ENCODE measurements at places on chromosomes 7 and 10.

DNA sequence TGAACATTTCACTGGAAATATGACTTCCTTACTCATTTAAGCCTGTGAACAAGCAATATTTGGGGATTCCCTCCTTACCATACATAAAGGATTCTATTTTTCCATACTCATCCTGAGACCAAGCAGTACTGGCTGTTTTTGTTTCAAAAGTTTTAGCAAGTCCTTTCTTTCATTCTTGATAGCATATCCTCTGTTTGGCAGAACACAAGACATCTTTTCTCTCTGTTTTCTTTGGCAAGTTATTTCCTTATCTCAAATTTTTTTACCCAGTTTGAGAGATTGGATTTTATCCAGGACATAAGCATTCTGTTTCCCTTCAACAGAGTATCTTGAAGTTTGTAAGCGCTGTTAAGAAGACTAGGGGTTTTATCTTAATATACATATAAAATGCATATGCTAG is 3.0 kb upstream of the WASL start:
- DNase-seq = no peak

- no peak for DNase-seq
Observed at GRCh38 chr10:89171996-89172395, 35.1 kb downstream of the CH25H start.

DNA sequence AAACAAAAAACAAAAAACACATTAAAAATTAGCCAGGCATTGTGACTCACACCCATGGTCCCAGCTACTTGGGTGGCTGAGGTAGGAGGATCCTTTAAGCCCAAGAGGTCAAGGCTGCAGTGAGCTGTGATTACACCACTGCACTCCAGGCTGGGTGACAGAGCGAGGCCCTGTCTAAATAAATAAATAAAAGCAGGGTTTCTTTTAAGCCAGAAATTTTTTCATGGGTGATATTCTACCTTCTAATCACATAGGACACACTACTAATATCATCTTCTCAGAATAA is 14.2 kb upstream of the SVIL start:
- peak; percentile 73 for DNase-seq

- no peak for DNase-seq
Observed at GRCh38 chr10:70559861-70560260, 42.7 kb downstream of the PRF1 start.

GRCh38 chr10:49093922-49094321 is 21.4 kb downstream of the VSTM4 start:
- DNase-seq = no peak

DNA sequence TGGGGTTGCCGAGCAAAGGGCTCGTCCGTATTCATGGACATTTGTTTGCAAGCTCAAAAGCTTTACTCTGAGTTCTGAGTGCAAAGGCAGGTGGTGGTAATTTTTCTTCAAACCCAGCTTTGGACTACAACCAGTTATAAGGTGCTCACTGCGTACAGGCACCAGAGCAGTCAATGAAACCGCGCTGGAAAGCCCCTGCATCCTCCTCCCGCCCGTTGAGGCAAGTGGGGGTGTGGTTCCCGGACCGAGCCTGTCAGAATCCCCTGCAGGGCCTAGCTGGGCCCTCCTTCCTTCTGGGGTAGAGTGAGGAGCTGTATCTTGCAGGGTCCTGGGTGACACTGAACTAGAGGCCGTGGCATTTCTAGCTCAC is 22.3 kb downstream of the AMZ1 start:
- no peak for DNase-seq

DNA sequence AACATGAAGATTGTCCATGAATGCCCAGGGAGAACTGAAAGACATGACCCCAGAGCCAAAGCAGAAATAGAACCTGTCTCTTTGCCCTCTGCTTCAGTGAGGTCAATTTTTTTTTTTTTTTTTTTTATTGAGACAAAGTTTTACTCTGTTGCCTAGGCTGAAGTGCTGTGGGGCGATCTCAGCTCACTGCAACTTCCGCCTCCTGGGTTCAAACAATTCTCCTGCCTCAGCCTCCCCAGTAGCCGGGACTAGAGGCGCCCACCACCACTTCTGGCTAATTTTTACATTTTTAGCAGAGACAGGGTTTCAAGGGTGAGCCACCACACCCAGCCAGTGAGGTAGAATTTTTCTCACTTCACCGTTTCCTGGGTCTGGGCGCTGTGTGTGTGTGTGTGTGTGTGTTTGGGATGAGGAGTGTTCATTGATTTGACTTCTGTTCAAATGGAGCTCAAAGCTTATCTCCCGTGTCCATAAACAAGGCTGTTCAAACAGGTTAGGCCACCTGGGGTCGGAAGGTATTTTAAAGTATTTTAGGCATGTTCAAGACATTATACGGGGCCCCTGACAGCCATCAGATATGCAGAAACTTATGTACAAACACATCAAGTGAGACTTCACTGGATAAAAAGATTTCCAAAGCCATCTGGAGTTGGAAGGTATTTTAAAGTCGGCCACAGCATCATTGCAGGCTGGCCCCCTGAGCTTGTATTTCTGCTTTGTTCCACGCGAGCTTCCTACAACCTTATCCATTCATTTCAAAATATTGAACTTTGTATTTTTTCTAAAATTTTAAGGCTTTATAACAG is 93.8 kb downstream of the MAP3K8 start:
- DNase-seq = no peak

- no peak for DNase-seq
Observed at GRCh38 chr7:148722340-148723165, 23.9 kb downstream of the CUL1 start.

GRCh38 chr10:44684661-44685060 is 226.5 kb upstream of the TMEM72 start:
- DNase-seq = no peak

GRCh38 chr10:17443707-17444387 is 10.5 kb downstream of the ST8SIA6 start:
- DNase-seq = peak; percentile 27

DNA sequence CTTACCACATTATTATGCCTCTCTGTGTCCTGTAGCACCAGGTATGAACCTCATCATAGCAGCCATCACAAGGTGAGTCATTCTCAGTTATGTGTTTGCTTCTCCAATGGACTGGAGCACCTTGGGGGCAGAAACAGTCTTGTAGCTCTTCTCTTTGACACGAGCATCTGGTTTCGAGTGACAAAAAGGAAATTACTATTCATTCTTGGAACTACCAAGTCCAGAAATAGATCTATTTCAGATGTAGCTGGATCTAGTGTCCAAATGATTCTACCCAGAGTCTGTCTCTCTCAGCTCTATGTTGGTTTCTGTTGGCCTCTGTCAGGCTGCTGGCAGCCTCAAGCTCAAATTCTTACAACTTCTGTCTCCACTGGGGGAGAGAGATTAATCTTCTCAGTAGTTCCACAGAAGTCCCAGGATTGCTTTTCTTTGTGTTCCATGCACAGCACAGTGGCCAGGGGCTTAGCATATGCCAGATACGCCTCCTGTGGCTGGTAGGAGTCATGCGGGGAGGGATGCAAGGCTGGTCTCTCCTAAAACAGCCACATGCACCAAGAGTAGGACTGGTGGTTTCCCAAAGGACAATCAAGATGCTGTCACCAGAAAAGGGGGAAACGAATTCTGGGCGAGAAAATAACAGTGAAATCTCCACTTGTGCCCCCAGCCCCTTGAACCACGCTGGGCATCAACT is 37.2 kb upstream of the PAPSS2 start:
- no peak for DNase-seq

GRCh38 chr7:136116186-136116585 is 139.0 kb upstream of the MTPN start:
- no peak for DNase-seq

DNA sequence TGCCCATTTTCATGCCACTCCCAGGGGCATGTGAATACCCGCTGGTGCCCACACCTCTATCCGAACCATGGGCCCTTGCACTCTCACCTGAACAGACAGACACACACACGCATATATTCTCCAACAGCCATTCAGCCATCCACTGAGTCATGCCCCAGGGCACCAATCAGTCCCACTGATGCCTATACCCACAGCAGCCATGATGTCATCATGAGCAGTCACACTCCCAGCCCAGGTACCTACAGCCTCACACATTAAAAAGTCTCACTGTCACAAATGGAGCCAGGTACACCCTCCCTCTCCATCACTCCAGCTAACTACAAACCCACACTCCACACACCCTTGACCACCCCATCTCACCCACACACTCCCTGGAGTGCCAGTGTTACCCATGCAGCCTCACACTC is 12.2 kb downstream of the VSIR start:
- no peak for DNase-seq

DNA sequence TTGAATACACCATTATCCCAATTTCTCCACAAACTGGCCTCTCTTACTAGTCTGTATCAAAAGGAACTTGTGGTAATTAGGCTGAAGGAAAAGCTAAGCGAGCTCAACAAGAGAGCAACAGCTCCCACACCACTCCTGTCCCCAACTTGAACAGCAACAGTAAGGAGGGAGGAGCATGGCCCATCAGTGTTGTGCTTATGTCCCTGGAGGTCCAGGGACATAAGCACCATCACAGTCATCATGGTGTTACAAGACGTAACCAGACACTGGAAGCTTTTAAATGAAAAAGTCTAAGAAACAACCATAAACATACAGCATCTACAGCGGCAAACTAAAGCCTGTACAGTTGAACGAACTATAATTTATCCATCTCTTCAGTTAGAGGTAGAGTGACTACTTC is 989 bp downstream of the ERLIN1 start:
- DNase-seq = peak; percentile 28

DNA sequence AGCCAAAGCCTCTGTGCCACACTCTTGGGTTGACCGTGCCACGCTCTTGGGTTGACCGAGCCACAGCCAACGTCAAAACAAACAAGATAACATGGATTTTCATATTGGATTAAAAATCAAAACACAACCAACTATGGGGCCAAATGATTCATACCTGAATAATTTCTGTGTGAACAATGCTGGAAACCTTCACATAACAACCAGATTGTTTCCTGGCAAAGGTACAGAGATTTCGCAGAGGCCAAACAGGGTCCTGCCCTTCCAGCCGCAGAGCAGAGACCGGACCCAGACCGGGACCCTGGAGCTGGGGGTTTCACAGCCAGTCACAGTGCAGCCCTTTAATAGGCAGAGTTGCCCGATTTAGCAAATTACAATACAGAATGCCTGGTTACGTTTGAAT is 40.5 kb downstream of the ITIH5 start:
- DNase-seq = peak; percentile 42

DNA sequence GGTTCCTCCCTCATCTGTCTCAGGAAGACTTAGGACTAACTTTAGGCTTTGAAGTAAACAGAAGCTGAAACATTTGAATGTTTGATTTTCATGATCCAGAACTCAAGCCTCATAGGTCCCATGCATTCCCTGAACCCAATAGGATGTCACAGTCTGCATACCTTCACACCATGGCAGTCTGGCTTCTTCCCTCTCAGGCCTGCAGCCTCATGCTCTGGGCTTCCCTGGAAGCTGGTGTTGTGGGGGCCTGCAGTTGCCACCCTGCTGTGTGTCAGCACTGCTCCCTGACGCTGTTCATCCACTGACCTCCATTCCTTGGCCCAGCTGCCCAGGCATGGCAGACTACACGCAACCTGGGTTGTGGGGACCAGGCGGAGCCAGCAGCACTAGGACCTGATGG is 267.5 kb upstream of the KAT6B start:
- no peak for DNase-seq

GRCh38 chr10:129935867-129936152 is 28.3 kb downstream of the EBF3 start:
- DNase-seq = no peak

- no peak for DNase-seq
Observed at GRCh38 chr7:52838981-52839411, 196.4 kb upstream of the POM121L12 start.

DNA sequence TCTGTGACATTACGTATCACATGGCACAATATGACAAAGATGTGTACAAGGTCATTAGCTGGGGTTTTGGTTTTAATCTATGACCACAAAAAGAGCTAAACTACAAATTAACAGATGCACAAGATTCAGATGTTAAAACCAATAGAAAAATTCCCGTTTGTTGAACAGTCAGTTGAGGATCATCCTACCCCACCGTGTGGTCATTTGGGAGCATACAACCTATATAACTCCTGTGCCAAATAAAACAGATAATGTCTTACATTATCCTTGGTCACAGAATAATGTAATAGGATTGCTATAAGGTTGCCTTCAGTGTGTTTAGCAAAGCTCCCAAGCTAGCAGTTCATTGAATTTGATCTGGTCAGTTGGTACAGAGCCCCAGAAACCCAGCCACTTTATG is 28.2 kb downstream of the ASNS start:
- DNase-seq = peak; percentile 28

GRCh38 chr7:1232103-1232466 is 587 bp upstream of the UNCX start:
- no peak for DNase-seq

DNA sequence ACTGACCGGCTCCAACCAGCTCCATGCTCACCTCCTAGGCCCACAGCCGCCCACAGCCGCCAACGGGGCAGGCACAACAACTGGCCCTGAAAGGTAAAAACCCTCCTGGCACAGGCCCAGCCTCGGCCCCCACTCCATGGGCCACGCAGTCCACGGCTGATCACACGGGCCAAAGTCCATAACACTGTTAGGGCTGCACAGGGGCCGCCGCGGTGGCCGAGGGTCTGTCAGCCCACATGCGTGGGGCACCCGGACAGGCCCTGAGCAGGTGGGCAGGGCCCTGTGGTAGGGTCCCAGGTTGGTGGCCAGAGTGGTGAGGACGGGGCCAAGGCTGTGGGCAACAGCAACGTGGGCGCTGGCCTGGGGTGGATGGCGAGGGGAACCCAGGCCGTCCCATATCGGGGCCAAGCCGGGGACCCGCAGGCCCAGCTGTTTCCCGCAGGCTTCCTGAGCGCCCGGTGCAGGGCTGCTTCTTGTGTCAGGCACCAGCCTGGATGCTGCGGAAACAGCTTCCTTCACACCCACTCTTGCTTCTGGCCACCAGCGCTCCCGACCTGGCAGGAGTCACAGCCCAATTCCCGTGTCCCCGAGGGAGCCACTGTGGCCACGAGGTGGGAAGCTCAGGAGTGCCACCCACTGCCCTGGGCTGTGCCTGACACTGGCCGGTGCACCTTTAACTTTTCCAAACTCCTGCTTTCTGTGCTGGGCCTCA is 29.2 kb downstream of the CYP2W1 start:
- DNase-seq = no peak

- DNase-seq = peak; percentile 53
Observed at GRCh38 chr7:77580762-77581350, 43.8 kb downstream of the PTPN12 start.

- DNase-seq = no peak
Observed at GRCh38 chr7:75711656-75712514, 26.9 kb downstream of the HIP1 start.

- DNase-seq = no peak
Observed at GRCh38 chr10:132790934-132791829, 5.2 kb upstream of the NKX6-2 start.

DNA sequence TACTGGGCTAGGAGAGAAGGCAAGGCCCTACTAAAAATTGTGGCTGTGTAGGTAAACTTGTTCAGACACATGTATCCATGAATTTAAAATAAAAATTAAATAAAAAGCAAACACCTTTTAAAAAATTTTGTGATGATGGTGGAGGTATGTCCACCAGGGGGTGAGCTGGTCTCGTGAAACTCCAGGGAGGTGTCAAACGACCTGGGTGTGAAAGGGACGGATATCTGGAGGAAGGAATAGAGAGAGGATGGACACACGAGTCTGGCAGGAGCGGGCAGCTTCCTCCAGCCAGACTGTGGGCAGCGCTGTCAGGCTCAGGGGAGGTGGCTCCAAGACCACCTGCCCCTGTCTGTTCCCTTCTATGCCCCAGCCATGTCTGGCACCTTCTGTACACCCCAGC is 34.8 kb upstream of the DMBT1 start:
- DNase-seq = peak; percentile 59

- no peak for DNase-seq
Observed at GRCh38 chr10:19096501-19097073, 48.0 kb downstream of the MALRD1 start.

Measured in MCF 10A (cell line).